T follicular helper cell (primary cell): ENCODE measurements at places on chromosomes 6 and 20.

- DNase-seq, result no peak
Observed at GRCh38 chr6:140960566-140960965, 1172.2 kb upstream of the GJE1 start.

GRCh38 chr6:163030980-163031379, 303.2 kb downstream of the PACRG start:
- DNase-seq, result no peak

- DNase-seq, result no peak
Observed at GRCh38 chr6:109521080-109521479, 38.1 kb upstream of the ZBTB24 start.

DNA sequence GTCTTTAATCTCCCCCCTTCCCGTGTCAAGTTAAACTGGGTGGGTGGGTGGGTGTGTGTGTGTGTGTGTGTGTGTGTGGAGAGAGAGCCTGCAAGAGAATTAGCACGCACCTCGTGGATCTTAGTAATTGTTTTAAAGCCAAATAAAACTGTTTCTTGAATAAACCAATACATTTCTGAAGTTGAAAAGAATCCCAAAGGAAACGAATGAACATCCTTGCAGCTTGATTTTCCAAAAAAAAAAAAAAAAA, 381 bp upstream of the BICRAL start:
- no peak for DNase-seq

DNA sequence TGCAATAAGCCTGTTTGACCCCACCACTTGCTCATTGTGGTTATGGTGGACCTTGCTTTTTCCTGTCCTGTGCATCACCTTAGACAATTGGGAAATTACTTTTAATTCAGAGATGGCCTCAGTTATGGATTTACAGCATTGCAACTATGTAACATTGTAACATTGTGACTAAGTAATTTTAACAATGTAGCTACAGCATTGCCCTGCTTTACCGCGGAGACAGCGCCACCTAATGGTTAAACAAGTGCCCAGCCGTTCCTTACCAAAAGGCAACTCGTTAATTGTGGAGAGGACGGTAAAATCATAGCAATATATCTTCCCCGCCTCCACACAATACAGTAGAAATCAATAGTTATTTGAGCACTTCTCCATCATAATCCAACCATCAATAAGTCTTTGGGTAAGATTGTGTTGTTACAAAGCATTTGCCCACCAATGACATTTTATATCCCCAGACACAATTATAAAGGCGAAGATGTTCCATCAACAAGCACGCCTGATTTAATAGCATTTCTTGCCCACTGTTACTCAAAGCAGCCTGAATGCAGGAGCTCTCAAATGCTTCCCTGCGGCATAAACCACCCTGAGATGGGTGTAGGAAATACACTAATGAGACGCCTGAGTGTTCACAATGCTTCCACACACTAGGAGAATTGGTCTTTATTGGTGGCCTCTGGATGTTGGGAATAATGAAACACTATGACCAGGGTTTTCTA, 93.7 kb downstream of the PROKR2 start:
- peak; percentile 25 for DNase-seq

DNA sequence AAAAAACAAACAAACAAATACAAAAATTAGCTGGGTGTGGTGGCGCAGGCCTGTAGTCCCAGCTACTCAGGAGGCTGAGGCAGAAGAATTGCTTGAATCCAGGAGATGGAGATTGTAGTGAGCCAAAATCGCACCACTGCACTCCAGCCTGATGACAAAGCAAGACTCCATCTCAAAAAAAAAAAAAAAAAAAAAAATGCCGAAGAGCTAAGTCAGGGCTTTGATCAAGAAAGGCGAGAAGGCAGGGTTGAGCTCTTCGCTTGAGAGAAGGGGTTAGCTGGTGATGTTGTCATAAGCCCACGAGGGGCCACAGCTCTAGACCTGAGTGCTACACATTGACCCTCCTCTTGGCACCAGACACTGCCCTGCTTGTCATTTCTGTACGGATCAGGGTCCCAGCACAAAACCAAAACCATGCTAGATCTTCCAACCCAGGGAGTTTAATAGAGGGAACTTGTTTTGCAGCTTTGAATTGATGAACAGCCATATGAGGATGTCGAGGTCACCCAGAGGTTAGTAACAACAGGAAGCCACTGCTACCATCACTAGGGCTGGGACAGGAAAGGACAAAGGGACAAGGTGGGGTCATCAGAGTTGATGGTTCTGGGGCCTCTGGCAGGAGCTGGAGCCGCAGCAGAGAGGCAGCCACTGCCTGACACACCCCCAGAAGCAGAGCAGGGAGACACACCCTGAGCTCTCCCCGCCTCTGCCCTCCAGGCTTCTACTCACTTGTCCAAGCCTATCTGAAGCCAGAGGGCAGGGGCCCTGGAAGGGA, 122.7 kb downstream of the SNX5 start:
- DNase-seq, result no peak

GRCh38 chr6:19995575-19996257, 158.5 kb downstream of the ID4 start:
- DNase-seq, result no peak

- no peak for DNase-seq
Observed at GRCh38 chr6:90038961-90039653, 144.8 kb downstream of the GJA10 start.

DNA sequence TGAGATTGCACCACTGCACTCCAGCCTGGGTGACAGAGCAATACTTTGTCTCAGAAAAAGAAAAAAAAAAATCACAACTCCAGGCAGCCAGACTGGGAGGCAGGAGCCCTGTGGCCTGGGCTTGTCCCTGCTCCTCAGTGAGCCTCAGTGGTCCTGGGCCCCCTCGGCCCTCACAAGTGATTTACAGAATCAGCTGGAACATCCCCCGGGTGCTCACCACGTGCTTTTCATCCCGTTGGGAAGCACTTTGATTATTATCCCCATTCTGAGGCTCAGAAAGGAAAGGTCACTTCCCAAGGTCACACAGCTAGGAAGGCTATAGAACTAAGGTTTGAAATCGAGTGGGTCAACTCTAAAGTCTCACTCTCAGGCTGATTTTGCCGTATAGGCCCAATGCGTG, 43.1 kb upstream of the TLDC2 start:
- no peak for DNase-seq

GRCh38 chr20:50712771-50713656, 18.4 kb upstream of the PARD6B start:
- DNase-seq, result no peak
